ENCODE measurements at places on chromosomes 1 and 21. TPM values are rescaled to one million over a fixed set of nuclear protein-coding genes. Genes with fewer than 3 reads are reported as not detected.

HES2 gene
- total RNA-seq, result not detected

OR10J1 gene
- total RNA-seq, result not detected

CACNA1S gene
- not detected for total RNA-seq

LDLRAD1 gene
- total RNA-seq, result not detected

DYNLT5 gene
- total RNA-seq, result not detected

LCE1C gene
- not detected for total RNA-seq

KCNK2 gene
- total RNA-seq, result not detected

AMY1A gene
- total RNA-seq, result not detected

PKP1 gene
- 0.06 TPM for total RNA-seq

ELK4 gene
- 76.9 TPM for total RNA-seq

MANEAL gene
- total RNA-seq, result 1.5 TPM

TNFRSF9 gene
- total RNA-seq, result 146 TPM

- no peak for DNase-seq
These were observed 4.8 kb upstream of the SLC35D1 start for GRCh38 chr1:67058761-67059160.

- peak; percentile 81 for DNase-seq
These were observed 10.8 kb upstream of the TIAM1 start for GRCh38 chr21:31354604-31355443.

DNA sequence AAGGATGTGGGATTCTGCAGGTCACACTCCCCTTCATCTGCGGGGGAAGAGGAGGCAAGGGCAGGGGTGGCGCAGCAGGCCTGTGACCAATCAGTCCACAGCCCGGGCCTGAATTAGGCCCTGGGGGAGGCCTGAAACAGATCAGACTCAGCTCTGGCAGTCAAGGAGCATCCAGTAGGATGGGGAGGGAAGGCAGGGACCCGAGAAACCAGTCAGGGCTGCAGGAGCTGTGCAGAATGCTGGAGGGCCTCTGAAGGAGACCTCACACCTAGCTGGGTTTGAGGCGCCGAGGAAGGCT, 12.7 kb downstream of the TNNT2 start:
- no peak for DNase-seq

DNA sequence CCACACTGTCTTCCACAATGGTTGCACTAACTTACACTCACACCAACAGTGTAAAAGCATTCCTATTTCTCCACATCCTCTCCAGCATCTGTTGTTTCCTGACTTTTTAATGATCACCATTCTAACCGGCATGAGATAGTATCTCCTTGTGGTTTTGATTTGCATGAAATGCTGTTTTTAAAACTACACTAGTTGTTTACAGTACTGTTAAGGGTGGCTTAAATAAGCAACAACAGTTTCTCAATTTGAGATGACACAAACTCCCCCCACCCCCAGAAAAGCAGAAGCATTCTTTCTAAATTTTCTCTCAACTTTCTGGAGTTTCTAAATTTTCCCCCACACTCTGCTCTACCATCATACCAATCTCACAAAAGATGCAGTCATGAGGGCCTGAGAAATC, 7.1 kb upstream of the SLAMF7 start:
- no peak for DNase-seq

GRCh38 chr1:108511764-108512163, 48.1 kb upstream of the EEIG2 start:
- DNase-seq, result no peak

DNA sequence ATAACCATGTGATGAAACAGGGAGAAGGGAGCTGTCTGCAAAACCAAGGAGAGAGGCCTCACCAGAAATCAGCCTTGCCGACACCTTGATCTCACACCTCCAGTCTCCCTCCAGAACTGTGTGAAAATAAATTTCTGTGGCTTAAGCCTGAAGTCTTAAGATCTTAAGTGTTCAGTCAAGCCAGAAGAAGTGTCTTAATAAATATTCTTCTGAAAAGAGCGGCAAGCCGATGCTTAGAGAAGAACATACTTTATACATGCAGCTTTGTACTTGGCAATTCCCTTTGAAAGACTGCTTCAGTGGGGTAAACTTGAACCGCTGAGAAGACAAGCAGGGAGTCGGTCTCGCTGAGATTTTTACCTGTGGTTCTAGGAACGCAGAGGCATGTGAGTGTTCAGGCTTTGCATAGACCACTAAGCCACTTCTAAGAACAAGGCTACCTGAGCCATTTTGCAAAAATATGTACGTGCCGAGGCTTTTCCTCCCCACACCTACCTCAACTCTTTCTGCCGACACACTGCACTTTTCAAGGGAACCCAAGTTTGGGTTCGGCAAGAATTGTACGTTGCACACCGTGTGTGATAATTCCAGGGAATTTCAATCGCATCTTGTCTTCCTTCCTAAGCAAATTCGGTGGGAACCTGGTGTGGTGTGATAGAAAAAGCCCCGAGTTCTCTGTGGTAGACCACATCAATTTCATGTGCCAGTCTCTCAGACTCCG, 3.4 kb downstream of the RUNX1 start:
- DNase-seq, result peak; percentile 43

- no peak for DNase-seq
These were observed 2.8 kb downstream of the STPG1 start for GRCh38 chr1:24410750-24411149.

DNA sequence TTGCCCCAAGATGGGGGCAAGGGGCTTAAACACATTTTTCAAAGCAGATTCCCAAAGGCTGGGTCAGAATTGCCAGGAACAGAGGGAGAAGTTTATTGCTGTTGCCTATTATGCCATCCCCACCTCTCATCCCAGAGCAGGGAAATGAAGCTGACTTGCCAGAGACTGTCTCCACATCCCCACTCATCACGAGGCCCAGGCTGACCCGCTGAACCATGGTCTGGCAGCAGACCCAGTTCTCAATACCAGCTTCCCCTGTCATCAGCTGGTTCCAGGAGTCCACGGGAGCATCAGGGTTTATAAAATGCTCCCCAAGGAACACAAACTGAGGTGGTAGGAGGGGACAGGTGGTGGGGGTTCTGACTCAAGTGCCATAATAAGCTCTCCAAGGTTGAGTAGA, 605.9 kb downstream of the NPHP4 start:
- no peak for DNase-seq

GRCh38 chr1:29270929-29271521, 34.7 kb downstream of the PTPRU start:
- no peak for DNase-seq

DNA sequence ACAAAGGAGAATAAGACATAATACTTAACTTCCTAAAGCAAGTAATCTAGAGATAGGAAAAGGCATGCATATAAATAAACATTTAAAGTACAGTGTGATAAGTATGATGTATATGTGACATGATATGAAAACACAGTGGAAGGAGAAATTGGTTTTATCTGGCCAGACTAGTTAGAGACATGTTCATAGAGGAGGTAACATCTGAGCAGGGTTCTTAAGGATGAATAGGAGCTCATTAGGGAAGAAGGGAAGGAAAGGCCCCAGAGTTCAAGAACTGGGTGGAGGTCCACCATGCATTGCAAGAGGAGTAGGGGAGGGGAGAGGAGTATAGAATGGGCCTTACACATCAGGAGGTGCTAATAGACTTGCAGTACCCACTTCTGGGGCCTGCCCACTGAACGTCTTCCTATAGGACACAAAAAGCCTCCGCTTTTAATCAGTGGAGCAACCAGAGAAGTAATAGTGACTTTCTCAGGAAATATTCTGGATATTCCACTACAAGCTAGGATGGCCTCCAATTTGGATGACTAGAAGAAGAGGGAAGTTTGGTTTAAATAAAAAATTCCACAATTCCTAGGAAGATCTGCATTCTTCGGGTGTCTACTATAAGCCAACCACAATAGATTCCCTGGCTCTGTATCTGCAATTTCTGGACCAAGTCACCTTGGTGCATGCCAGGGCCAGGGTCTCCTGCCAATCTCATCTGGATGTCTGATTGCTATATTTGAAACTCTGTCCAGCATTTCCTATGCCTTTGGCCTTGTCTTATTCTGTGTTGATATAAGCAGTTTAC, 41.9 kb downstream of the NGF start:
- DNase-seq, result no peak

DNA sequence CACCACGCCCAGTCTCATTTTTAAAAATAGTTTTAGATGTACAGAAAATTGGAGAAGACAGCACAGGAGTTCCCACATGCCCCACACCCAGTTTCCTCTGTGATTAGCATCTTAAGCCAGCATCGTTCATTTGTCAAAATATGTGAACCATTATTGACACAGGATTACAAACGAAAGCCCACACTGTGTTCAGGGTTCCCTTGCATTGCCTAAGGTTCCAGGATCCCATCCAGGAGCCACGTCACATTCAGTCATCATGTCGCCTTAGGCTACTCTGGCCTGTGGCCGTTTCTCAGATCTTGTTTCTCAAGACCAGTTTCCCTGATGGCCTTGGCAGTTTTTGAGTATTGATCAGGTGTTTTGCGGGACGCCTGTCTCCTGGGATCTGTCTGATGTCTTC, 34.7 kb upstream of the TNFRSF1B start:
- DNase-seq, result no peak

- DNase-seq, result no peak
These were observed 16.6 kb downstream of the SMIM12 start for GRCh38 chr1:34842952-34843371.

GRCh38 chr1:185789501-185790193, 55.5 kb downstream of the HMCN1 start:
- DNase-seq, result no peak

DNA sequence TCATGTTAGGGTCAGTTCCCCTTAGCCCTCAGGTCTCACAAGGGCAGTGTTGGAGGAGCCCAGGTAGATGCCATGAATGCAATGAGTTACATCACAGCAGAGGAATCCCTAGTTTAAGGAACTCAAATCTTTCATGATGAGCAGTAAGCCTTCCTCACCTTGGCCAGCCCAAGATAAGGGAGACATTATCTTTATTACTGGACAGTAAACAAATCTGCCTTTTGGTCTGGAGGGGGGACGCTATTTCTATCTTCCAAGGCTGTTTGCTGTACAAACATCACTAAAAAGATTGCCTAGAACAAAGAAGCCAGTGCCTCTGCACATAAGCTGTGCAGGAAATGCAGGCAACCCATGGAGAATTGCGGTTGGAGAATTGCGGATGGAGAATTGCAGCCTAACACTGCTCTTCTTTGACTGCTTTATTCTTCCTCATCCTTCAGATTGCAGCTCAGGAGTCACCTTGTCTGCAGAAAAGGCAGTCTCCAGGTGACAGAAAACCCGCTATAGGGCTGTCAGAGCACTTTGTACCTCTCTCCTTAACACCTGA, 2.3 kb upstream of the CHI3L1 start:
- DNase-seq, result no peak

GRCh38 chr21:46556802-46557201, 48.1 kb downstream of the S100B start:
- DNase-seq, result no peak

DNA sequence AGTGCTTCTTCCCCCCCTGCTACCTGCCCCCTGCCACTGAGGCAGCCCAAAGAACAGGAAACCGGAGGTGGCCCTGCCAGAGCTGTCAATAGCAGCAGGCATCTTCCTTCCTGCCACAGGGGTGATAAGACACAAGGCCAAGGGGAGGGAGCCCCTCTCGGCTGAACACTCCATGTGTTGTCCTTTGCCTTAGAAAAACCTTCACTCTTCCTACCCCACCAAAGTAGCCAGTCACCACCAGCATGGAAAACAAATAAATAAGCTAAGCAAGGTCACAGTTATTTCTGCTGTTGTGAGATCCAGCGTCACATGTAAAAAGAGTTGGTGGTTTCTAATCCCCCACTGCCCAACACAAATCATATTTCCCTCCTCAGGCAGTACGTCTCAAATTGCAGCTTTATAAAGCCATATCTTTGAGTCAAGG, 104.8 kb upstream of the DPT start:
- DNase-seq, result no peak

- DNase-seq, result no peak
These were observed 238.8 kb downstream of the ST6GALNAC3 start for GRCh38 chr1:76313304-76313703.

GRCh38 chr1:202227053-202227672, 33.6 kb downstream of the LGR6 start:
- no peak for DNase-seq

DNA sequence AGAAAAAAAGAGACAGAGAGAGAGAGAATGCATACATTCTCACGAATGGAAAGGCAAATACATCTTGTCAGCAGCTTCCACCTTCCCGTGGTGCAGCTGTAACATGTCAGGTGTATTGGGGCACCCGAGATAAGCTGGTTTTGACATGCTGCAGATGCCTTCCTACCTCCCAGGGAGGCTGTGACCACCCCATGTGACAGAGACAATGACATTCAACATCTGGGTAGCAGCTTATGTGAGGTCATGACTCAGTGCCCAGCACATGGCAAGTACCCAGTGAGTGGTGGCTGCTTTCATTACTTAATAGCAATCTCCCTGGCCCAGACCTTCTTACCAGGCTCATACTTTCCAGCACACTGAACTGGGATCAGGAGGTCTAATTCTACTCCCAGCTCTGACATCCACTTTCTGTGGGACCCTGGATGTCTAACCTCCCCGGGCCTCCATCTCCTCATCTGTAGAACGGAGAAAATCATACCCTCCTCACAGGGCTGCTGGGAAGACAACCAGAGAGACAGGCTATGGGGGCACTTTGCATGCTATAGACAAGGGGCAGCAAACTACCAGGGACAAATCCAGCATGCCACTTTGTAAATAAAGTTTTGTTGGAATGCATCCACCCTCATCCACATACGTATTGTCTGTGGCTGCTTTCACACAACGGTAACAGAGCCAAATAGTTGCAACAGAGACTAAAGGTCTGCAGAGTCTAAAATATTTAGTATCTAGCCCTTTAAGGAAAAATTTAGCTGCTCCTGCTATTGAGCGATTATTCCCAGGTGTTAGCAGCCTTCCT, 38.5 kb upstream of the ZBTB40 start:
- DNase-seq, result no peak

DNA sequence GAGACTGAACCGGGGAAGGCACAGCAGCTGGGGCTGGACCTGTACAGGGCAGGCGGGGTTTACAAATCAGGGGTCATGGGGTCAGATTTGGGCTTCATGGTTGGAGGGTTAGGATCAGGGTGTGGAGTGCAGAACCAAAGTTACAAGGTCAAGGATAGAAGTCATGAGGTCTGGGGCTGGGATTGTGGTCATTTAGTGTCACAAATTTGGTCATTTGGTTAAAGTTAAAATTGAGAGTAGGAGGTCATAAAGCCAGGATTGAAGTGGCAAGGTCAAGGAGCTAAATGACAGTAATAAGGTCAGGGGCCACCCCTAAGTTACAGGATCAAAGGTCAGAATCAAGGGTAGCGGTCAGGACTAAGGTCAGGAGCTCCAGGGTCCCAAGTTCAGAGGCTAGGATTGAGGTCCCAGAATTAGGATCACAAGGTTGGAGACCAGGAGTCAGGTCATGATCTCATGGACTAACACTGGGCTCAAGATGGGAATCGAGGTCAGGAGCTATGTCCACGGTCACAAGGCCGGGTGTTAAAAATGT, 20.4 kb downstream of the SERINC2 start:
- DNase-seq, result no peak

GRCh38 chr21:17858747-17859146, 39.6 kb upstream of the C21orf91 start:
- DNase-seq, result no peak

- DNase-seq, result no peak
These were observed 6.8 kb downstream of the TENT5B start for GRCh38 chr1:27005648-27006496.

DNA sequence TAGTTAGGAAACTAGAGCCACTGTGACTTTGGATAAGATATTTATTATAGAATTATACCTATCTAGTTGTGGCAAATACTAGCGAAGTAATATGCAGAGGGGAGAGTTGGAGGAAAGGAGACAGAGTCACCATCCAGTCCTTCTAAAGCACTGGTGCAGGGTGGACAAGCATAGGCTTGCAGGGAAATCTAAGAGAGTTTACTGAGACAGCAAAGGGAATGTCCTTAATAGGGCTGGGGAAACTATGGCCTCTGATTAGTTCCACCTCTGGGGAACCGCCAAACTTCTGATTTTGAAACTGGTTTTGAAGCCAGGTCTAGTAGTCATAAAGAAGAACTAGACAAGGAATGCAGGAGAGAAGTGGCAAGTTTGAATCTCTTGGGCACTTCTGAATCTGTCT, 407.9 kb downstream of the VAV3 start:
- no peak for DNase-seq
